ENCODE measurements at places on chromosomes 7 and 10. TPM values are rescaled to one million over a fixed set of nuclear protein-coding genes. Genes with fewer than 3 reads are reported as not detected.

Gene OR6B1
- not detected for total RNA-seq

Gene ZNF425
- 0.53 TPM for total RNA-seq

Gene CD36
- not detected for total RNA-seq

Gene STK17A
- 86.1 TPM for total RNA-seq

Gene CTBP2
- total RNA-seq = 0.82 TPM

Gene CXCL12
- not detected for total RNA-seq

DNA sequence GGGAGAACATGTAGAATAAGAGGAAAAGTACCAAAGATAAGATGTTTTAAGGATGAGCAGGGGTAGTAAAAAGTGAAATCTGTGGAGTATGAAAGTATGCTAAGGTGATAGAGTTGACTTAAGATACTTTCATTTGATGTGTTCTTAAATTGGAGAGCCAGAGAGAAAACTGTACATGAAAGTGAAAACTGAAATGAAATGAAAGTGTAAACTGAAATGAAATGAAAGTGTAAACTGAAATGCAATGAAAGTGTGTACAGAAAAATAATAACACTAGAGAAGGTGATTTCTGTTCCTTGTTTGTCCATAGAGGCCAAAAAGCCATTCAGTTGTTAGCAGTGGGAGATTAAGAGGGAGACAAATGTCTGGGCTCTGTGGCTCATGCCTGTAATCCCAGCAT is 17.5 kb downstream of the AHR start:
- peaks cover 9% of the 10 kb centered on the region for H3K4me1 ChIP-seq
- DNase-seq = no peak
- no peak overlapping the region for H3K27ac ChIP-seq
- H3K27me3 ChIP-seq = no peaks in the 10 kb centered on the region
- H3K4me3 ChIP-seq = no peak overlapping the region

- no peaks in the 10 kb centered on the region for H3K36me3 ChIP-seq
- no peaks in the 10 kb centered on the region for H3K27me3 ChIP-seq
- peaks cover 20% of the 10 kb centered on the region for H3K4me1 ChIP-seq
- H3K4me3 ChIP-seq = no peak overlapping the region
Measured at GRCh38 chr7:112422842-112423496, 27.3 kb upstream of the IFRD1 start.

- H3K27ac ChIP-seq = no peak overlapping the region
- H3K4me3 ChIP-seq = no peak overlapping the region
- H3K4me1 ChIP-seq = peaks cover 4% of the 10 kb centered on the region
- no peaks in the 10 kb centered on the region for H3K36me3 ChIP-seq
- H3K27me3 ChIP-seq = peaks cover 16% of the 10 kb centered on the region
Measured at GRCh38 chr10:93826355-93826754, 67.4 kb upstream of the SLC35G1 start.

GRCh38 chr10:48552946-48553564 is 51.8 kb downstream of the ARHGAP22 start:
- H3K27me3 ChIP-seq = peaks cover 2% of the 10 kb centered on the region
- no peak overlapping the region for H3K27ac ChIP-seq
- peak; percentile 26 for DNase-seq
- no peaks in the 10 kb centered on the region for H3K36me3 ChIP-seq

GRCh38 chr7:27364344-27364758 is 121.7 kb downstream of the EVX1 start:
- H3K36me3 ChIP-seq = no peaks in the 10 kb centered on the region
- H3K4me1 ChIP-seq = no peaks in the 10 kb centered on the region
- DNase-seq = no peak
- no peak overlapping the region for H3K4me3 ChIP-seq
- no peak overlapping the region for H3K27ac ChIP-seq

- DNase-seq = peak; percentile 22
- H3K4me3 ChIP-seq = no peak overlapping the region
- H3K27me3 ChIP-seq = peaks cover 64% of the 10 kb centered on the region
- no peak overlapping the region for H3K27ac ChIP-seq
Measured at GRCh38 chr7:24740871-24741270, 16.4 kb downstream of the GSDME start.

DNA sequence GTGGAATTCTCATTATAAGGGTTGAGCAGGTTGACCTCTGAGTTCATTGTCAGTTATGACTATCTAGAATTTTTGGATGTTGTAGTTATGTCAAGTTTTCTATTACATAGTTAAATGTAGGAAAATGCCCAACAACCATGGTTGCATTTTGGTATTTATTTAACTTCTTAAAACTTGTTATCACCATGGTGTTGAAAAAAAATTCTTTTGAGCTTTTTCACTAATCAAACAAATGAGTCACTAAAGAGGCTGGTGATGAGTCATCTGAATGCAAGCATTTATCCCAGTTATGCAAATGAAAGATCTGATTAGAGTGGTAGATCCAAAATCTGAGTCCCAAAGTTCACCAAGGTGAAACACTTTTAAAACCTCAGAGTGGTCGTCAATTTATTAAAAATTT is 624.7 kb upstream of the IGFBP3 start:
- no peaks in the 10 kb centered on the region for H3K36me3 ChIP-seq
- no peak overlapping the region for H3K27ac ChIP-seq
- H3K4me1 ChIP-seq = peaks cover 2% of the 10 kb centered on the region

DNA sequence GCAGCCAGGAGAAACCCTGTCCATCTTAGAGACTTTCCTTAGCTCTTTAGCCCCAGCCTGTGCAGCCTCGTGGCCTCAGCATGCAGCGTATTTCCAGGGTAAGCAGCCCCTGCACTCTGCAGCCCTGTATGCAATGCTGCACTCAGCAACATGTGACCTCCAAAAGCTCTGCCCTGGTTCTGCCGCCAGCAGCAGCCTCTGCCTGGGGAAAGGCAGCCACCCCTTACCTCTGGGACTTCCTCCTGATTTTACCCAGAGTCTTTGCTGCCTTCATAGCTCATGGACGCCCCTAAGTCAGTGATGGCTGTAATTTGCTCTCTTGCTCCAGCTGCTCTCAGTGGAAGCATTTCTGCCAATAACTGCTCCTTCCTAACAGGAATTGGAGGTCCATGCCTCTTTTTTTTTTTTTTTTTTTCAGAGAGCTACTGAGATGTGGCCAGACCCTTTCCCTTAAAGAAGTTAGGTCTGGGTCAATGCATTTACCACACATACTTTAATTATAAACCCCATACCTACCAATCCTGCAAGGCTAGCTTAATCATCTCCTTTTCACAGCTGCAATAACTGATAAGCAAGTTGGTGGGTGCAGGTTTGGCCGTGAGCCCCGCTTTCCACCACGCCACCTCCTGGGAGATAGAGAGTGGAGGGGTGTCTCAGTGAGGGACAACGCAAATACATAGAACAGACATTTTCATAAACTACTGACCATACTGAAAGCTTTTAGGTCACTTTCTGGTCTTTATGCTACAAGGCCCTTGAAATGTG is 71.7 kb downstream of the RAMP3 start:
- H3K27ac ChIP-seq = no peak overlapping the region
- H3K4me1 ChIP-seq = peaks cover 4% of the 10 kb centered on the region
- H3K4me3 ChIP-seq = no peak overlapping the region
- H3K36me3 ChIP-seq = no peaks in the 10 kb centered on the region

DNA sequence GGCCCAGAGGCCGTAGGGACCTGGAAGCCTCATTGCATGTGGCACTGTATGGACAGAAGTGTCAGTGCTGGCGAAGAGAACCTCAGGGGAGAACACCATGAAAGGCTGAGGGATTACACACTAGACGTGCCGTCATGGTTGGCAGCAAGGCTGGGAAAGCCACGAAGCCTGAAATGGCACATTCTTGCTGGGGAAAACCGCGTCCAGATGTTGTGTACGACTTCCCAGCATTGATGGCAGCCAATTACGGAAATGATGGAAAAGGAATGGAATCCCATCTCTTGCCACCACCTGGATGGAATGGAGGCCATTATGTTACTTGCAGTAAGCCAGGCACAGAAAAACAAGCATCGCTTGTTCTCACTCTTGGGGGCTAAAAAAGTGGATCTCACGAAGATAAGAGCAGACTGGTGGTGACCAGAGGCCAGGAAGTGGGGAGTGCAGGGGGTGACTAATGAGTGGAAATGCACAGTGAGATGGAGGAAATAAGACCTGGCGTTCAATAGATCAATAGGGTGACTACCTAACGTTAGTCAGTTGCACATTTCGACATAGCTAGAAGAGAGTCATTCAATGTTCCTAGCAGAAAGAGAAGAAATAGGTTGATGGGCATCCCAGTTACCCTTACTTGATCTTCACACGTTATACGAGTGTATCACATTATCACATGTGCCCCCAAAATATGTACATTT is 14.6 kb upstream of the PWWP2B start:
- no peak for DNase-seq
- peaks cover 12% of the 10 kb centered on the region for H3K4me1 ChIP-seq
- no peaks in the 10 kb centered on the region for H3K27me3 ChIP-seq
- H3K4me3 ChIP-seq = no peak overlapping the region

DNA sequence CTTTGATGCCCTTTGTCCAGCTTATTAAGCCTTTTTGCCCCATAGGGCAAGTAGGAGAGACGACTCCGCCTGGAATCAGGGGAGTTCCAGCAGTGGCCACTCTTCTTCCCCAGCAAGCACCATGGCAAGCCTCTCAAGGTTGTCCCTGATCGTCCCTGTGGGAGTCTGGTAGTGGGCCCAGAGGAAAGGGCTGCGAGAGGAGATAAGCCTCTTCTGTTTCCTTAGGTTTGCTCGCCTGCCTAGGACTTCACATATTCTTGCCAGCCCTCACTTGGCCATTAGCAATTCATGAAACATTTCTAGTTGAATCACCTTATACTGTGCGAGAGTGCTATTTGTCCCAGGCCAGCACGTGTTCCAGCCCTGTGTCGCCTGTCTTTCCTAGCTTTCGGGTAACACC is 47.8 kb upstream of the CPN1 start:
- H3K36me3 ChIP-seq = no peaks in the 10 kb centered on the region
- no peak overlapping the region for H3K27ac ChIP-seq
- peaks cover 4% of the 10 kb centered on the region for H3K4me1 ChIP-seq
- DNase-seq = no peak

- no peak overlapping the region for H3K27ac ChIP-seq
- H3K27me3 ChIP-seq = no peaks in the 10 kb centered on the region
- DNase-seq = no peak
Measured at GRCh38 chr10:28127881-28128280, 129.0 kb upstream of the ODAD2 start.

DNA sequence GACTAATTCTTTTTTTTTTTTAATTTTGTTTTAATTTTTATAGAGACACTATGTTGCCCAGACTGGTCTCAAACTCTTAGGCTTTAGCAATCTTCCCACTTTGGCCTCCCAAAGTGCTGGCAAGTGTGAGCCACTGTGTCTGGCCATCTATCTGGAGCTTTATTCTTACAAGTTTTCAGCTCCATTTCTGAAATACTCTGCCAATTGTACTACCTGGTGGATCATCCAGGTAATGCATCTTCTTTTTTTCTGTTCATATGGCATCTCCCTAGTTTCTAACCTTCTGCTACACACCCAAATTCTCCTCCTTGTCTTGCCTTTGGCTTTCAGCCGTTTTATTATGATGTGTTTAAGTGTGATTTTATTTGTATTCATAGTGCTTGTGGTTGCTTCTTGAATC is 40.2 kb downstream of the ZNF365 start:
- peaks cover 2% of the 10 kb centered on the region for H3K36me3 ChIP-seq
- no peaks in the 10 kb centered on the region for H3K4me1 ChIP-seq
- no peak for DNase-seq
- H3K27ac ChIP-seq = no peak overlapping the region

DNA sequence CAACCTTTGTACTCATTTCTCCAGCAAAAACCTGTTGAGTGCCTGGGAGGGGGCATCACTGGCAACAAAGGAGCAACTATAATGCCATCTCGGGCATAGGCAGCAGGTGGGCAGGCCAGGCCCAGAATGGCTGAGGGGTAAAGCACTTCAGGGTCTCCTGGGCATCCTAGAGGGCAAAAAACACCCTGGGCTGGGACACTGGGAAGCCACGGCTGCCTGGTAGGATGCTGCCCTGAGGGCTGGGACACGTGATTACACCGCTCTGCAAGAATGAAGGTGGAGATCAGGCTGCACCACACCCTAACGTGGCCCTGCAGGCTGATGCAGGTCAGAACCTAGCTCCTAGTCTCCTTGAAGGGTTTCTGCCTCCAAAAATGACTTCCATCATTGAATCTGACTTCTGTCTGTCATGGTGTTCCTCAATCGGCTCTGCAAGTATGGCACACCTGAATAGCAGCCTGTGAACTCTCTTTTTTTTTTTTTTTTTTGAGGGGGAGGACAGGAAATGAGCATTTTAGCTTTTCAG is 4.5 kb upstream of the TRAPPC14 start:
- H3K27me3 ChIP-seq = peaks cover 20% of the 10 kb centered on the region
- no peaks in the 10 kb centered on the region for H3K36me3 ChIP-seq
- peak overlapping the region; percentile 72 for H3K27ac ChIP-seq
- no peak for DNase-seq

GRCh38 chr10:70982443-70982842 is 94.1 kb upstream of the PCBD1 start:
- H3K4me1 ChIP-seq = peaks cover 41% of the 10 kb centered on the region
- H3K27ac ChIP-seq = peak overlapping the region; percentile 74
- H3K4me3 ChIP-seq = no peak overlapping the region
- peak; percentile 47 for DNase-seq

GRCh38 chr7:583410-584121 is 63.9 kb upstream of the PDGFA start:
- no peaks in the 10 kb centered on the region for H3K27me3 ChIP-seq
- H3K4me1 ChIP-seq = peaks cover 36% of the 10 kb centered on the region
- H3K27ac ChIP-seq = peak overlapping the region; percentile 89
- no peak for DNase-seq

DNA sequence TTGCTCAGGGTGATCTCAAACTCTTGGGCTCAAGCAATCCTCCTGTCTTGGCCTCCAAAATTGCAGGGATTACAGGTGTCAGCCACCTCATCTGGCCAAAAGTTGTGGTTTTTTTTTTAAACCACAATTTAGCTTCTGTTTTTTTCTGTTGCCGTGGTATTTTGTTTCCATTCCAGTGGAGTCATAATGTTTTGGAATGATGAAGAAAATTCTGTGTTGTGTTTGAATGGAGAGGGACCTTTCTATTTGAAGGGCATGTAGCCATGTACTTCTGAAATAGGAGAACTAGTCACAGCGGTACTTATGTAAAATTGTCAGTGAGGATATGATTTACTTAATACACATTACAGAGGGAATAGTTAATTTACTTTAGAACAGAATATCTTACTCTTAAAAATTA is 201.3 kb downstream of the ARL4A start:
- H3K4me3 ChIP-seq = no peak overlapping the region
- no peak for DNase-seq
- H3K27me3 ChIP-seq = peaks cover 4% of the 10 kb centered on the region
- peaks cover 6% of the 10 kb centered on the region for H3K4me1 ChIP-seq

DNA sequence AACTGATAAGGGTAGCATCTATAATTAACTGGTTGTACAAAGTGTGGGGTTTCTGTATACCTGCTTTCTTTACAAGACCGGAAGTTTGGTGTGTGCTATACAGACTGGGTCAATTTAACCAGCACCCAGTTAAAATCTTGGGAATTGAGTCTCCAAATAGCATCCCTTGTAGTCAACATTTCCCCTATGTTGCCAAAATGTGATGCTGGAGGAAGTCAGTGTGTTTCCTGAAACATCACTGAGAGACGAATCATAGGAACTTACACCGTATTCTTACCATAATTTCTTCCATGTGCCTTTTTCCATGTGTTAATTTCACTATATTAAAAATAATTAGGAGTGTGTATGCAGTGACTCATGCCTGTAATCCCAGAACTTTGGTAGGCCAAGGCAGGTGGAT is 1.7 kb downstream of the AKR1C4 start:
- H3K4me3 ChIP-seq = no peak overlapping the region
- no peak for DNase-seq
- no peaks in the 10 kb centered on the region for H3K36me3 ChIP-seq
- H3K4me1 ChIP-seq = no peaks in the 10 kb centered on the region

Measured in activated CD8-positive, alpha-beta memory T cell treated with anti-CD3 and anti-CD28 coated beads, Interleukin-2, amount 10 ng/mL, durations not matched to agents 7 days and 5 days (primary cell).